CD4-positive, alpha-beta T cell treated with Interleukin-4 for 4 hours (primary cell): ENCODE measurements at places on chromosomes 11 and 22.

DNA sequence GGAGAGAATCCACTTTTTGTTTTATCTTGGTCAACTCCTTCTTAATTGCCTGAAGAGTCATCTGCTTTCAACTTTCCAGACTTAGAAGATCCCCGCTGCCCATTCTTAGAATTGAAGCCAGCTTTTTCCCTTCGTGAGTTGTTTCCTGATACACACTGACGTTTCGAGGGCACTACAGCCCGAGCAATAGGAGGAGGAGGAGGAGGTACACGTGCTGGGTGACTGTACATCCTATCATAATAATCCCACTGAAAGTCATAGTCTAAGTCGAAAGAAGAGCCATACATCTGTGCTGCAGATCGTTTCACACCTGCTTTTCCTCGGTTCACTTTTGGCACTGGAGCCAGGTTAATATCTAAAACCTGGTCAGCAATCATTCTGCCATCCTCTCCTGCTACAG, 606.1 kb downstream of the DLG2 start:
- no peak for DNase-seq

- no peak for DNase-seq
Observed at GRCh38 chr22:44703255-44703870, 1.4 kb downstream of the PRR5 start.

DNA sequence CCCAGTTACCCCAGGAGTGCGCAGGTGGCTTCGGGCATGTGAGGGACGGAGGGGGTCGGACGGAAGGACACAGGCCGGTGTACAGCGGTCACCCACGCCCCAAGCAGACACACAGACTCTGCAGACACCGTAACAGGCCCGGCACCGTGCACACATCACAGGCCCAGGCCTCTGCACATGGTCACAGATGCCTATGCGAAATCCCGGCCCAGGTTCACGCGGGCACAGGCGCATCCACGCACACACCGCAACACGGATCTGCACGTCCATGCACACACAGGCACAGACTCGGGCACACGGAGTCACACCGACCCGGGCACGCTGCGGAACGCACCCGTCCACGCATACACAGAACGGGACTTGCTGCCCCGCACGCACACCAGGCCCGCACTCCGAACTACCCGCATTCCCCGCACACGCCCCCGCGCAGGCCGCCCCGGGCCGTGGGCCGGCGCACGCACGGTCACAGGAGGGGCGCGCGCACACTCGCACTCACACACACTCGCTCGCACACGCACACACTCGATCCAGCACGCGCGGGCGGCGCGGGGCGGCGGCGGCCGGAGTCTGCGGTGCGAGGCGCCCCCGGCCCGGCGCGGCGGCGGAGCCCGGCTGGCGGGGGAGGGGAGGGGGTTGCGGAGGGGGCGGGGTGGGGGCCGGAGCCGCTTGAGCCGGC, at the start of gene MGAT3:
MGAT3 (plus strand) TSS at position 491 of the 676 bp plus-strand sequence. CDS start 30,336 bp downstream, outside the sequence.
- DNase-seq, result no peak

- DNase-seq, result no peak
Observed at GRCh38 chr11:9719566-9720289, 55.9 kb downstream of the SWAP70 start.

- no peak for DNase-seq
Observed at GRCh38 chr11:19077965-19078364, 17.4 kb upstream of the MRGPRX2 start.

DNA sequence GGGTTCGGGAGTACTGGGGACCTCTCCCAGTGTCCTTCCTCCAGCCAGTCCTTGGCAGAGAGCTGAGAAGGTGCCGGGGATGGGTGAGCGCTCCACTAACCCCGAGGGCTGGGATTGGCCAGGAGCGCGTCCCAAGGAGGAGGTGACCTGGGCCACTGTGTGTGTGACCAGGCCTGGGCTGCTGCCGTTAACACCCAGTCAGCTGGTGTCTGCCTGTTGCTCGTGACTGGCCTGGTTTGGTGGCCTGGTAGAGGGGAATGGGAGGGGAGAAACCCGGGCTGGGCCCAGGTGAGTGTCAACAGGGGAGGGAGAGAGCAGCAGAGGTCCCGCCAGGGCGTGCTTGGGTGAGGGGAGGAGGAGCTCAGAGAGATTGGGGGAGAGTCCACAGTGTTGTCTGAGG, 29.9 kb upstream of the GRAMD4 start:
- no peak for DNase-seq

DNA sequence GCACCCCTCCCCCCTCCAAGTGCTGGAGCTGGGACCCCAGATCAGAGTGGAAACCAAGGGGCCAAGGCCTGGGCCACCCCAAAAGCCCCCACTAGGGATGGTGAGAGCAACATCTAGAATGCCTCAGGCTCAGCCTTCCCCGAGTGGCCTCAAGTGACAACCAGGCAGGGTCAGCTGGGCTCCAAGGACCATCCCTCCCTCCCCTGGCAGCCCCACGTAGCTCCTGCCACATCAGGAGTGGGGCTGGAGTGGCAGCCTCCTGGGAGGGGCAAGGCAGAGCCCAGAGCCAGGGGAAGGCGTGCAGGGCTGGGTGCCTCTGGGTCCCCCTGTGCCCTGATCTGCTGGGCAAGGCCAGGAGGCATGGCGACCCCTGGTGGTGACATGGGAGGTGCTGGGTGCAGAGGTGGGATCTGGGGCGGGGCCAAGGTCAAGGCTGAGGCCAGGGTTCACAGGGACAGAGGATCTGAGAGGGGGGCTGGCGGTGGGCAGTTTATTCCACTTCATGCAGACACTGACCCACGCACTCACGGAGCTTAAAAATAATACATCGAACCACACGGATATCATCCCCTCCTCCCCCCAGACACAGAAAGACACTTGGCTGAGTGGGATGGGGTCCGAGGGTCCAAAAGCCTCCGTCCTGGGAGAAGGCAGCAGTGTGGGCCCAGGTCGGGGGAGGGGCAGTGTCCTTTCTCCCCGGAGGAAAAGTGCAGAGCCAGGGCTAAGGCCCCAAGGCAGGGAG, 15.8 kb upstream of the EHD1 start:
- DNase-seq, result peak; percentile 81

DNA sequence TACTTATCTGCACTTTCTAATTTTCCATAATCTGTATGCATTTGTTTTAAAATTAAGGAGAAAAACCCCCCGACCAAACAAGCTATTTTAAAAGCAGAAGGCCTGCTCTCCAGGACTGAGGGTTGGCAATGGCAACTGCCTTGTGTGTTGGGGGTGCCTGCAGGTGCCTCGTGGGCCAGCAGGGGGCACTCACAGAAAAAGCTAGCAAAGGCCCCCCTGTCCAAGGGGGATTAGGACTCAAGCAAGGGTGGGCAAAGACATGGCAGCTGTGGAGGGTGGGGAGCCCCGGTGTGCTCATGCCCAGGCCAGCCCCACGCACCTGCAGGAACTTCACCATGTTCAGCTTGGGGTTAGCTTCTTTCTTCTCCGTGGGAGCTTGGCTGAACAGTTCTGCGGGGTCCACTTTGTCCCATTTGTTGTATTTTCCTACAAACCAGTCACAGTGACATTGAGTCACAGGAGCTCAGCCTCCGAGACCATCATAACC, 10.3 kb downstream of the TOP3B start:
- peak; percentile 27 for DNase-seq

DNA sequence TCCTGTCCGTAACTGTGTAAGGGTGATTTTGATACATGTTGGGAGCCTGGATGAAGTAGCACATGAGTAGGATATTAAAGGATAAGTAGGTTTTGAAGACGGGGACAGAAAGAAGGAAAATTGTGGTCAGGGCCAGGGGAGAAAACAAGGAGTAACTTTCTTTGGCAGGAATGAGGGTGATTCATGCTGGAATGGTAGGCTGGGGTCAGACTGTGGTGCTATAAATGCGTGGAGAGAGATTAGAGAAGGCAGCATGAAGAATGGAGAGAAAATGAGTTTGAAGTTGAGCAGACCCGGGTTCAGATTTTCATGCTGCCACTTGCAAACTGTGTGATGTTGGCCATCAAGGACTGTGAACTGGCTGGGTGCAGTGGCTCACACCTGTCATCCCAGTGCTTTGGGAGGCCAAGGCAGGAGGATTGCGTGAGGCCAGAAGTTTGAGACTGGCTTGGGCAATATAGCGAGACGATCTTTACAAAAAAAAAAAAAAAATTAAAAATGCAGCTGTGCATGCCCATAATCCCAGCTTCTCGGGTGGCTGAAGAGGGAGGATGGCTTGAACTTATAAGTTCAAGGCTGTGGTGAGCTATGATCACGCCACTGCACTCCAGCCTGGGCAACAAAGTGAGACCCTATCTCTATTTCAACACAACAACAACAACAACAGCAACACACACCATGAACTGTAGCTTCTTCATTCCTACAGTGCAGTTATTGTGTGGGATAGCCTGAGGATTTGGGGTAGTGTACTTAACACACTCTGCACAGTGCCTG, 22.3 kb downstream of the ZBTB16 start:
- DNase-seq, result no peak

- no peak for DNase-seq
Observed at GRCh38 chr11:65952052-65952521, 6.8 kb downstream of the TSGA10IP start.

- DNase-seq, result peak; percentile 41
Observed at GRCh38 chr11:61477727-61478148, 30.8 kb upstream of the LRRC10B start.

DNA sequence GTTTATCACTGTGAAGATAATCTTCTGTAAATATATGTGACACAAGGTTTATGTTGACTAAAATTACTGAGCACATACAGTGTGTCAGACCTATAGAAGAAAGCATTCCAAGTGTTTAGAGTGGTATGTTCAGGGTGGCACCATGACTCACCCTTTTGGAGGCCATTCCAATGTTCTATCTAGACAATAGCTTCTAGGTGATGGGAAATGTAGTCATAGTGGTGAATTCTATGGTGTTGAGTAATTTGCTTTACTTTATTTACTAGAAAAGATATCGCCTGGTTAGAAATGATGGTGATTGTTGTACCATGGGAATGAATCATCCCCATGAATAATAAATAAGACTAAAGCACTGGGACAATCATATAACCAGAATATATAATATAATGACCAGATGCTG, 72.9 kb upstream of the OR4C15 start:
- no peak for DNase-seq

- DNase-seq, result no peak
Observed at GRCh38 chr11:910044-910588, 494 bp downstream of the CHID1 start.

DNA sequence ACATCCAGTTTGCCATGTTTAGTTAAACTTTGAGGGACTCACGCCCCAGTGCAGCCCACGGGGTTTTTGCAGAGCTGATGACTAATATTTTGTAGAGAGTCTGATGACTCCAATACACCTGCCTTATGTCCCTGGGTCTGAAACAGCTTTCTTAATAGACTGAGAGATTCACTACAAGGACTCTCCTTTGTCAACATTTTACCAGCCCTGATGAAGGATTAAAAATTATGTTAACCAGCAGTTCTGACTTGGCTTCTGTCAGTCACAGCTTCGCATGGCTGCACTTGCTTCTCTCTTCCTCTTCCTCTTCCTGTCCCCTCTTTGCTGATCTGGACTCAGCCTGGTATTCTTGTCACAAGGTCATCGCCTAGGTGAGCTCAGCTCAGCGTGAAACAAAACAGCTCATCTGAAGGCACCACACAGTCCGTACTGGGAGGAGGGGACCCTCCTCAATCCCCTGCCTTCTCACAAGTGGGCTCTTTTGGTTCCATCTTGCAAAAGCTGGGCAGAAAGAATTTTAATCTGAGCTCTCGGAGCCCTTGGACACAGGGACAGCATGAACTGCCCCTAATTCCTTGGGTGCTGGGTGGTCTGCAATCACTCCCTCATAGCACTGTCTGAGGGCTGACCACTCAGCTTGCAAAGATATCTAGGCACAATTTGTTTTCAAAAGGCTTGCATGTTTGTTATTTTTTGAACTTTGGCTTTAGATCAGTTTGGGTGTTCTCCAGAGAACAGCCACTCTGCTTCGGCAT, 38.1 kb upstream of the POU2AF1 start:
- peak; percentile 15 for DNase-seq

GRCh38 chr11:74453373-74453975, 13.9 kb downstream of the KCNE3 start:
- peak; percentile 51 for DNase-seq

- no peak for DNase-seq
Observed at GRCh38 chr11:70548976-70549375, 150.6 kb downstream of the CTTN start.

DNA sequence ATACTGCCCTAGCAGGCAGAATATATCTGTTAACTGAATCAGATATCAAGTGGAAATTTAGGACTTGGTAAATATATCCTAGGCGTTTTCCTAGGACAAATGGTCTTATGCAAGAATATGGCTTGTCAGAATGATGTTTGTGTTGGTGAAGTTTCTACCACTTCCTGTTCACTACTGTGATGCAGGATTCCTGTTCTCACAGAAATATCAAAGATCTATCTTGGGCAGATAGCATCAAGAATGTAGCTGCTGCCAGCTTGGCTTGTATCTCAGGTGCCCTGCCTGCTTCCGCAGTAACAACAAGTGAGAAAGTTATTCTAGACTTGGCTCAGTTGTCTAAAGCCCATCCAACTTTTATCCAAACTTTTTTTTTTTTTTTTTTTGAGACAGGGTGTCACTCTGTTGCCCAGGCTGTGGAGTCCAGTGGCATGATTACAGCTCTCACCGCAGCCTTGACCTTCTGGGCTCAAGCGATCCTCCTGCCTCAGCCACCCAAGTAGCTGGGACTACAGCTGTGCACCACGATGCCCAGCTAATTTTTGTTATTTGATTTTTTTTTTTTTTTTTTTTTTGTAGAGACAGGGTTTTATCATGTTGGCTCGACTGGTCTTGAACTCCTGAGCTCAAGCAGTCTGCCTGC, 61.3 kb downstream of the PPME1 start:
- DNase-seq, result peak; percentile 17

GRCh38 chr11:63929616-63930015, 9.2 kb upstream of the NAA40 start:
- DNase-seq, result no peak

GRCh38 chr11:101686514-101686913, 102.7 kb upstream of the TRPC6 start:
- DNase-seq, result no peak

- DNase-seq, result no peak
Observed at GRCh38 chr22:18022876-18023275, 1.5 kb downstream of the MICAL3 start.

GRCh38 chr22:37105990-37106389, 3.5 kb downstream of the TMPRSS6 start:
- DNase-seq, result no peak

DNA sequence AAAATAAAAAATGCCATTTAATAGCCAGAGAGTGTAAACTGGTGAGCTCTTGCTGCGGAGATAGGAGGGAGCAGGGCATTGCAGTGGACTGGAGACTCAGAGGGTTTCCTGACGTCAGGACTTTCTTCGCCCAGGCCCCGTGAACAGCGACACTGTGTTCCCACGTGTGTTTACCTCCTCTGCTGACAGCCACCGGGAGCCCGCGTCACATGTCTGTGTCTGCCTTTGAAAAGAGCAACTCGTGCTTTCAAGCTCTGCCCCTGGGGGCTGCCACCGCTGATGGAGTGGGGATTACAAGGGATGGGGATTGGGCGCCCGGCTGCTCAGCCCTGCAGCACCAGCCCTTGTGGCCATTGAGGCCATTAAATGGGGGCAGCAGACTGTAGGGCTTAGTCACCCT, 3.3 kb downstream of the TANGO2 start:
- no peak for DNase-seq

DNA sequence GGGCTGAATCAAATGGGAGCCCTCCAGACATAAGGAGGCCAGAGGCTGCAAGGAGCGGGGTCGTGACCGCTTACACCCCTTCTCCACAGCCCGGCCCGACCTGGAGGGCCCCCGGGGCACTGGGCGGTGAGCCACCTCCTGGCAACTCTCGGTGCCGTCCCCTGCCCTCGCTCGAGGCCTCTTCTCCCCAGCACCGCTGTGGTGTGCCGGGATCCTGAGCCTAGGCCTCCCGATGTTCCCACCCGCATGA, 432 bp upstream of the GP1BB start:
- DNase-seq, result no peak
